Hepatic stellate cell (primary cell): ENCODE measurements at places on chromosomes 5 and 9.
A peak's percentile ranks its signal among the peaks of the same experiment; 100 is the strongest.

DNA sequence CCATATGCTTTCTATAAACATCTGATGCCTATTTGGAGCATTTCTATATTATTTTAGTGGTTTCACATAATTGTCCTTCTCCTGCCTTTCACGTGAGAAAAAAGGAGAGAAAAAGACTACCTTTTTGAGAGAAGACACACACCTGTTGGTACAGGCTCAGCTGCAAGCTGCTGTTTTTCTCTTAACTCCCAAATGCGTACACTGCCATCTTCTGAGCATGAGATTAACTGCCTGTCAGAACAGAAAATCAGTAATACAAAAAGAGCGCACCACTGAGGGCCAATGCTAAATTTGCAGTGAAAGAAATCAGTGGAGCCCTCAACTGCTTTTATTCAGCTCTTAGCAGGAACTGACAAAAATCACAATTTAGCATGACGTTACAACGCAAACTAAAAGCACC lies 54.9 kb downstream of the WDR41 start:
- DNase-seq, result no peak

DNA sequence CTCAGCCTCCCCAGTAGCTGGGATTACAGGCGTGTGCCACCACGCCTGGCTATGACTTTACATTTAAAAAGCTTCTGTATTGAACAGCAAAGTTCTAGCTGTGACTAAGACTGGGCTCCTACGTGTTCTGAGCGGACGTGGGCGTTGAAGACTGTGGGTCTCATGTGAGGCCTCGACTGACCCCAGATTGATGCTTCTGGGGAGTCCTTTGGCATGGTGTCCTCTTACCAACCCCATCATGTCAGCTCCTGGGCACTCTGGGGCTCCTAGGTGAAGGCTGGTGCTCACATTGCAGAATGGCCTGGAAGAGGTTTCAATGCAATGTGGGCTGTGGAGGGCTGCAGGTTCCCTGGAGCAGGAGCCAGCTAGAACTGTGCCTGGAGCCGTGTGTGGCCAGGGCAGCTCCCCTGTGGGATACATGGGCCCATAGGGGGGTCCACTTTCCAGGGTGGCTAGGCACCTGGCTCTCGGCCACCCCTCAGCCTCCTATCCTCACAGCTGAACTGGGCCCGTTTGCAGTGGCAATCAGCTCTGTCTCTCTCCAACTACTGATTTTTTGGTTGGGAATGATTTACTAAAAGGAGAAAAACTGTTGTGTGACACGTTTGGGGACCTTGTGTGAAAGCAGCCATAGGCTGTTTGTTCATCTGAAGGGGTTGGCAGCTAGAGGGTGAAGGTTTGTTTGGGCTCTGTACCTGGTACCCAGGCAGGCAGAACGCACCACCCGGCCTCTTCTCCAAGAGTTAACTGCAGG lies 29.7 kb downstream of the SLC25A25 start:
- DNase-seq, result no peak

DNA sequence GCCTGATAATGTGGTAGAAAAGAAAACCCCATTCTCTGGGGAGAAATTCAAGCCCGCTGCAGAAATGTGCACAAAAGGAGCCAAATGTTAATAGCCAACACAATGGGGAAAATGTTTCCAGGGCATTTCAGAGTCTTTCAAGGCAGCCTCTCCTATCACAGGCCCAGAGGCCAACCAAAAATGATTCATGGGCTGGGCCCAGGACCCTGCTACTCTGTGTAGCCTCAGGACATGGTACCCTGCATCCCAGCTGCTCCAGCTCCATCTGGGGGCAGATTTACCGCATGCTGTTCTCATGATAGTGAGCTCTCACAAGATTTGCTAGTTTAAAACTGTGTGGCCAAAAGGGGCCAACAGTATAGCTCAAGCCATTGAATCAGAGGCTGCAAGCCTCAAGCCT lies 41.1 kb downstream of the RAPGEF6 start:
- no peak for DNase-seq

DNA sequence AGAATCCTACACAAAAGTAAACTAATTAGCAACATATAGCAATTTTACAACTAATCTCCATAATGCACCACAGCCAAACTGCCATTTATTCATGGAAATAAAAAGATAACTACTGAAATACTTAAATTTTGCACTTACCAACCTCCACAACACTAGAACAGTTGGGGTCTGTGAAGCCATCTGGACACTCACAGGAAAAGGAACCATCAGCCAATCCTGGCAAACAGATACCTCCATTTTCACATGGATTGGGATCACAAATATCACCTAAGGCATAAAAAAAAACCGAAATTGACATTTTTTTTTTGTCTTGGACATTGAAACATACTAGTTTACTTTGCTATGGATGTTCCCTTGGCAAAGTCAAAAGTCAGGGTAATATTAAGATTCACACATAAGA lies 130.7 kb downstream of the EDIL3 start:
- DNase-seq, result no peak

DNA sequence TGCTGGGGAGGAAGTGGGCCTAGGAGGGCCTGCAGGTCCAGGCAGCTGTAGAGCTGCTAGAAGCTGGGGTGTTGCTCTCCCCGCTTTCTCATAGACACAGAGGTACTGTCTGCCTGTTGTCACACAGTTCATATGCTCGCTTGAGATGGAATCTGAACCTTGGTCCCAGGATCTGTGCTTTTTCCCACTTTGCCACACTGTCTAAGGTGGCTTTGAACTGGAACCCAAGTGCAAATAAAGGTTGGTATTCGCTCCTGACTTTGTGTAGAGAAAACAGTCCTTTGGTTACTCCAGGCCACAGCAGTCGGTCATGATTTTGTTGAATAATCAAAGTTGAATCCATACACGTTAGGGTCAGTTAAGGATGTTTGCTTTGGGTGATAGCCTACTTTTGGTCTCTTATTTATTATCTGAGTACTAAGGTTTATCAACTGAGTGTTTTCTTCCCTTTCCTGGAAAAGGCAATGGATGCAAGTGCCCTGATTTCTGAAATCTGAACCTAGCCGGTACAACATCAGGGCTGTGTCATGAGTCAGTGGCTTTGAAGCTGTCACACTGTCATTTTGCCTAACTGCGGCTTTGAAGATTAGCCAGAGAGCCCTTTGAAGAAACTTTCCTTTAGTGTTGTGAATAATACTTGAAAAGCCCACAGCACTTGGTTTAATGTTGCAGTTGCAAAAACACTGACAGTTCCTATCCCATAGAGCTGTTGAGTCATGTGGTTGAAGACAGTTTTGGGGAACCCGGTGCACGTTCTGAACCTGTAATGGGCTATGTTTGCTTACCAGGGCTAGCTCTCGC lies 41.3 kb downstream of the HABP4 start:
- no peak for DNase-seq

DNA sequence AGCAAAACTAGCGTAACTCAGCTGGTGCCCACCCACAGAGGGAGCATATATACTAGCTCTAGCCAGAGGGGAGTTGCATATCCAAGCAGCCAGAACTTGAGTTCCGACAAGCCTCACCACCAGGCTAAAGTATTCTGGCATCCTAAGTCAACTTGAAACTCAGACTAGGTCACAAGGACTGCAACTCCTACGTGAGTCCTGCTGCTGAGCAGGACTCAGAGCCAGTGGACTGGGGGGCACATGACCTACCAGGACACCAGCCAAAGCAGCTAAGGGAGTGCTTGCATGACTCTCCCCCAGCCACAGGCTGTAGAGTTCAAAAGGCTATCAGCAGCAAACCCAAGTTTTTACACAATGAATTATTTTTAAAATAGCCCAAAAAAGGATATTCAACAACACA lies 26.1 kb downstream of the SPDL1 start:
- no peak for DNase-seq

- DNase-seq, result no peak
Observed at GRCh38 chr9:83043597-83043996, 19.3 kb downstream of the RASEF start.

DNA sequence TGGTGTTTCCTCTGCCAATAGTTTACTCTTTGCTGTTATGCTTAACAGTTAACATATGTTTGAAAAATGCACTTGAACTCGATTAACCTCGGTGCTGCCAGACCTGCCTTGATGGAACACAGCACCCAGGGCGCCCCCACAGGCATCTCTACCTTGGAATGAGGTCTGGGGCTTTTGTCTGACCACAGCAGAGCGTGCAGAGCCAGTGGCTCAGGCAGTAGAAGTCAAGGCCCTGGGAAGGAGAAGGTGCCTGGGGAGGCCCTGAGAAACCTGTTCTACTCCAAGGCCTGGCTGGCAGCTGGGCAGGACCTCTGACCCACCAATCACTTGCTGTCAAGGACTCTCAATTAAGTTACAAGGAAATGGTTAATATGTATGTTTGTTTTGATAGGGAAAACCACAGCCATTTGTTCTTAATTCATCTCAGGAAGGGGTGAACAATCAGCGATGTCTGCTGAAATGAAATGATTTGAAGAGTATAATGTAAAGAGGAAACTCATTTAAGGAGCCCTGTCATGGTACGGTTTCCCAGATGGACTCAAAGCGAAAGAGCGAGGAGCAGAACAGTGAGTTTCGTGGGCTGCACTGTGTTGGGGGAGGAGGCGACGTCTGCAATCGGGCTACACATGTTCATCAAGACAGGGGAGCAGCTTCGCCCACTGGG lies 21.9 kb downstream of the MACROH2A1 start:
- DNase-seq, result no peak

GRCh38 chr9:123176949-123177348 lies 91.4 kb downstream of the STRBP start:
- DNase-seq, result no peak

- DNase-seq, result no peak
Observed at GRCh38 chr5:14787801-14788579, 83.6 kb downstream of the ANKH start.

GRCh38 chr9:128190516-128191405 lies 611 bp downstream of the CIZ1 start:
- DNase-seq, result no peak

GRCh38 chr9:37974506-37975173 lies 70.7 kb upstream of the SLC25A51 start:
- DNase-seq, result no peak

DNA sequence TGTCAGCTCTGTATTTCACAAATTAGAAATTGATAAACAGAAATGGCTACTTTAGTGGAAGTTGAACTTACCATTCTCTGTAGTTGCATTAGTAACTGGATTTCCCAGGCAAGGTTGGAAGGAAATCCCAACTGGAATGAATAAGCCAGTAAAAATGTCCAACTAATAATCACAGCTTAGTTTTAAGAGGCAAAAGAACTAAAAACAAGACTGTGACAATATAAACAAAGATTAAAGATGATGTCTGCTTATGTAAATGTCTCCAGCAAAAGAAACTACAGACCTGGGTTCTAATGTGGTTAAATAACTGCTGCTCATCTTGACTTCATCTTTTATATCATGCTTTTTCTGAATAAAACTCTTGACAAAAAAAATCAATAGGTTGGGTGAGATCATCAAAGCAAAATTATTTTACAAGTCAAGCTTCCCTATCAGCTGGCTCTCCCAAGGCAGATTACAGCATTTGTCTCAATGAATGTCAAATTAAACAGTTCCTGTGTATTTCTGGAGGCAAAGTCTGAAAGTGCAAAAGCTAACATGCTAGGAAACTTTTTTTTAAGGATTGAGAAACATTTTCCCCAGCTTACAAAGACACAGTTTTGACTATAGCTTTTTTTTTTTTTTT lies 62.3 kb upstream of the HMHB1 start:
- DNase-seq, result no peak

DNA sequence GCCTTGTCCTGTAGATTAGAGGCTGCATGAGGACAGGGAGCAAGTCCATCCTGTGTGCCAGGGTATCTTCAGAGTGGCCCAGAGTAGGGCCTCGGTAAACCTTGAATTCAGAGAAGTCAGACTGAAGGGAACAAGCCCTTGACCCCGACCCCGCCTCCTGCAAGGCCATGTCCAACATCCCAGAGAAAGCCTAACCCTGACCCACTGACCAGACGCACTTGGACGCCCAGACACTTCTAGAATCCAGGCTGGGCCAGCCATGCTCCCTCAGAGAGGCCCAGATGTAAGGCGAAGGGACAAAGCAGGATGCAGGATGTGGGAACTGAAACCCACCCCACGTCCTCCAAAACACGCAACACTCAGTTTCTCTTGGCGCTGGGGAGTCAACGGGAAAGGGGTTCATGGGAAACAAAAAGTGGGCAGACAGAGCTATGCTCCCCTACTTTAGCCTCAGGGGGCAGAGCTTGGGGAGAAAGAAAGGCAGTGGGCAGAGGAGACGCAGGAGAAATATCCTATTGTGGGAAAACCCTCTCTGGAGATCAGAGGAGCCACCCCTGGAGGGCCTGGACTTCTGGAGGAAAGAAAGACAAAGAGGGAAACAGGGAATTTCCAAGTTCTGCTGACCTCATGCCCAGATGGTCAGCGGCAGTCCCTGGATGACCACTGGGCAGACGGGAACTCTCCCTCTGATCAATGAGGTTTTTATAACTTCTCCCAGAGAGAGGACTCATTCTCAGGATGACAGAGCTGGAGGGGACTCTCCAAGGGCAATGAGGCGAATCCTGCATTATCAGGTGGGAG lies 13.0 kb downstream of the TNIP1 start:
- no peak for DNase-seq

GRCh38 chr9:130343445-130343918 lies 77.9 kb downstream of the HMCN2 start:
- no peak for DNase-seq

- no peak for DNase-seq
Observed at GRCh38 chr5:169347786-169348185, 46.8 kb upstream of the SLIT3 start.

- no peak for DNase-seq
Observed at GRCh38 chr9:113326230-113326629, 13.8 kb downstream of the WDR31 start.

GRCh38 chr5:72160959-72161358 lies 53.7 kb downstream of the MAP1B start:
- DNase-seq, result no peak

- no peak for DNase-seq
Observed at GRCh38 chr9:14240537-14240936, 73.4 kb downstream of the NFIB start.

DNA sequence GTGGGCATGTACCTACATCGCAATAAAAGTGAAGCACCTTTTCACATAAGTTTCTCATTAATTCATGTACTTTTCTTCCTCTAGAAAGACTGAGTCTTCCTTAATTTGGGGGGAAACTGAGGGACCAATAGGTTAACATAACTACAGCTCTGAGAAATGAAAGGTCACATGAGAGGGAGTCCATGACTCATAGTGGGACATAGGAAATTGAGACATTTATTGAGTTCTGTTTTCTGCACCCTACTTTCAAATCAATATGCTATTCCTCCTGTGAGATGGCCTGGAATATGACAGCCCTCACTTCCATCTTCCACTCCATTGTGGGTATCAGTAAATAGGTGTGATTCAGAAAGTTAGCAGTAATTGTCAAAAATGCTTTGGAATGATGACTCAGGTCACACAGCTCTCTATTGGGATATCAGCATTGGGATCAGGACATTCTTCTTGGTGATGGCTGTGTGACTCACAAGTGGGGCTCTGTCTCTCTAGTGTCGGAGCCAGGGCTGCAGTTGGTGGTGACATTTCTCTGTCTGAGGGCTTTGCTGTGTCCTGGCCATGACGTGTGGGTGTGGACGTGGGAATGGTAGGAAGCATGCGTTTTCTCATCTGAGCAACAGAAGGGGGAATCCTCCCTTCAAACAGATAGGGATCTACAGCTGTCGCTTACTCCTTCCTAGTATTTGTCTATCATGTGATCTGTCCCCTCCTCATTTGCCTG lies 125.0 kb downstream of the TRIO start:
- DNase-seq, result peak; percentile 54
